ENCODE measurements at places on chromosomes 16 and 17.

- no peak for DNase-seq
These were observed 334.8 kb downstream of the SNX29 start for GRCh38 chr16:12311309-12311708.

- DNase-seq = no peak
These were observed 1.9 kb upstream of the NAT9 start for GRCh38 chr17:74777901-74778515.

- no peak for DNase-seq
These were observed 117.5 kb downstream of the FTO start for GRCh38 chr16:53821487-53821886.

- DNase-seq = no peak
These were observed 16.1 kb upstream of the PKMYT1 start for GRCh38 chr16:2996298-2996697.

- no peak for DNase-seq
These were observed 78.8 kb upstream of the CDYL2 start for GRCh38 chr16:80883159-80883642.

GRCh38 chr17:48213797-48214196 is 106.2 kb downstream of the SNX11 start:
- no peak for DNase-seq

DNA sequence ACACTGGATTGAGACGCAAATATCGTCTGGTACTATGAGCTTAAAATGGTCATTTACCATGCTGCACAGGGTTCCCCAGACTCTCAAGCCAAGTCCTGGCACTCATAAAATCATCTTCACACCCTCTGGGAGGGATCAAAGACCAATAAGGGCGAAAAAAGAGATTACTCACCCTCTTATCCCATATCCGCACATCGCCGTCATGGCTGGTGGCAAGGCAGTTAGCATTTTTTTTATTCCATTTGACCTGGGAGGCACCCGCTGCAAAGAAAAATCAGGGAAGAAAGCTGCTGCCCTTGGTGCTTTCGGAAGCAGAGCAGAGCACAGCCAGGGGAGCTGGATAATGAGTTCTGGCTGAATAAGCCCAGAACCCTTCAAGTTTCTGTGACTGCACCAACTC is 42.4 kb downstream of the WDR59 start:
- DNase-seq = no peak

- no peak for DNase-seq
These were observed 149.4 kb upstream of the HS3ST3A1 start for GRCh38 chr17:13750816-13751793.

DNA sequence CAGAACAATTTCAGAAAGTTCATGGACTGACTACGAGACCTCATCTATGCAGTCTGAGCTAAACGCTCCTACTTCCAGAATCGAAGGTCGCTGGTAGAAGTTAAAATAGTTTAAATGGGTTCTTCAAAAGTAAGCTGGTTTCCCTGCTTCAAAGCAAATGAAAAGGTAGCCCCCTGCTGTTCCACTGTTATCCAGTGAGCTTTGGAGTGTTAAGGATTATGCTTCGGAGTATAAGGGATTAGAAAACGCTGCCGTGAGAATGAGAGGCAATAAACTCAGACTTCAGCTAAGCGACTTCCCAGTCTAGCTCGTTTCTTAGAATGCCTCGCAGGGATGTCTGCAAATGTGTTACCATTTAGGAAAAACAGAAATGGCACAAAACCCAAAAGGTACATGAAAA is 12.4 kb downstream of the MLYCD start:
- DNase-seq = no peak

- no peak for DNase-seq
These were observed 116.9 kb downstream of the USP22 start for GRCh38 chr17:20925954-20926353.

- no peak for DNase-seq
These were observed 14.5 kb downstream of the MAP2K3 start for GRCh38 chr17:21298983-21299519.
